A673 (cell line): ENCODE measurements at places on chromosomes 13 and 19. TPM values are rescaled to one million over a fixed set of nuclear protein-coding genes. Genes with fewer than 3 reads are reported as not detected.

GRCh38 chr13:25249001-25249543 is 38.2 kb downstream of the MTMR6 start:
- DNase-seq: peak; percentile 80

ZIC2 gene
- 285 and 305 TPM in 2 replicates for total RNA-seq

DNA sequence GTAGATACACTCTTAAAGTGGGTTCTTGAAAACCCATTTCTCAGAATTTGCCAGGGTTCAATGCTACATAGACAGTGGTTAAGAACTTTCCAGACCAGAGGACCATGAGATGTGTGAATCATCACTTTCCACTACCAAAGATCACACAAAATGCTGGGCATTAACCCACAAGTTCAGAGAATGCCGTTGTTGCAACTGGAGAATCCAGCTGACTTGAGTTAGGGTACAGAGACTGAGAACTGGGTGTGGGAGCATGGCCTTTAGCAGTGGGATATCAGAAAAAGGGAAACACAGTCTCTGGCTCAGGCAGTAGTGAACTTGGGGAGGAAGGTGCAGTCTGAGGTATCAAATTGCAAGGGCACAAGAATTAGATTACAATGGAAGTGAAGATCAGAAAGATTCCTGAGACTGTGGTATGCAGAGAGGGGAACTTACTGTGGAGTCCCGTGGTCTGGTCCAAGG is 51.5 kb upstream of the WDFY2 start:
- DNase-seq: no peak

DNA sequence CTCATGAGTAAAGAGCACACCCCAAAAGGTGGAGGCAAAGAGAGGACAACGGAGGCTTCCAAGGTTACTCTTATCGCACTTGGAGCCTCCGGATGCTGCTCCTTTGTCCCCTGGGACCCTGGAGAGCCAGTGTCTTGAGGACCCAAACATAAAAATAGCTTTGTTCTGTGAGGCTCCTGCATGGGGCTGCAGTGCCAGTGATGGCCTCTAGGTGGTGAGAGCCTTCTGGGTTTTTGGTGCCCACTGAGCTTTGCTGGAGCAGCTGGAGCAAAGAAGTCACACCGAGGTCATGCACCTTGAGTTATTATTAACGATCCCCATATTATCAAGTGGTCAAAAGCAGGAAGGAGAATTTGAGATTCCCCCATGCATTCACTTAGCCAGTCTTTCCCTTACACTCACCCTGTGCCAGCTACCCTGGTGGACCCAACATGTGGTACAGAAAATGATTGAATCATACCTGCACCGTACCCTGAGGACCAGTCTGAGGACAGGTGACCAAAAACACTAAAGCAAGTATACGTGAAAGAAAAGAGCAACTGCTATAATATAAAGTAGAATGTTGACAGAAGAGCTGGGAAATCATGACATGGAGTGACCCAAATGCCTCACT is 41.5 kb downstream of the ZNF682 start:
- DNase-seq: peak; percentile 3

ZNF66 gene
- total RNA-seq: 4.3 and 4.7 TPM in 2 replicates

HCST gene
- total RNA-seq: 4.2 and 4.5 TPM in 2 replicates

ZNF175 gene
- total RNA-seq: 10.4 and 15.1 TPM in 2 replicates

DNA sequence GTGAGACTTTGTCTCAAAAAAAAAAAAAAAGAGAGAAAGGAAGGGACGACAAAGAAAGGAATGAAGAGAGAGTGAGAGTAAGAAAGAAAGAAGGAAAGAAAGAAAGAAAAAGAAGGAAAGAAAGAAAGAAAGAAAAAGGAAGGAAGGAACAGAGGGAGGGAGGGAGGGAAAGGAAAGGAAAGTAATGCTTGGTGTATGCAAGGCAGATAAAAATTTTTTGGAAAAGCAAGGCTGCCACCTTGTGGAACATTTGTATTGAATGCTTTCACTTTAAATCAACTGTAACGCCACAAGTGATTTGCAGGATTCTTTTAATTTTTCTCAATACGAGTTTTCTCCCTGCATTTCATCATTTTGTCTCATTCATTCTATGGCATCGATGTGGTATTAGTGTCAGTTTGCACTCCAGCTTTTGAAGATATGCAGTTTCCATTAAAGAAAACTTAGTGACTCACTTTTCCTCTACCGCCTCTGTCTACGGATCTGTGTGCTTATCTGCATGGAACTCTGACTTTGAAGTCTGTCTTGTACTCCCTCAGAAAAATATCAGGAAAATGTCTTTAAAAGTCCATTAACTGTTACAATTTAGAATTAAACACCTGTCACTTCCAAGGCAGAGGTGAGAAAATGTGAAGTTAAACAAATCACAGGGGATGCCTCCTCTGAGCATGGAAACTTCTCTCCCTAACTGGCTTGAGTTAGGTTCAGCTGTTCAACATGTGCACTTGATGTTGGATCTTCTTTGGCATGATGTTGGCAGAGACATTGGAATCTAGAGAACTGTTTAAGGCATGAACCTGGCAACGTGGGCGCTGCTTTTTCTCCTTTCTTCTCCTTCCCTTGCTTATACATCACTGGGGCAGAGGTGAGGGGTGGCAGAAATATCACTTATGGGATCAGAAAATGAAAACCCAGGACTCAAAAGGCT is 20.0 kb upstream of the ZDHHC20 start:
- DNase-seq: peak; percentile 89

DNA sequence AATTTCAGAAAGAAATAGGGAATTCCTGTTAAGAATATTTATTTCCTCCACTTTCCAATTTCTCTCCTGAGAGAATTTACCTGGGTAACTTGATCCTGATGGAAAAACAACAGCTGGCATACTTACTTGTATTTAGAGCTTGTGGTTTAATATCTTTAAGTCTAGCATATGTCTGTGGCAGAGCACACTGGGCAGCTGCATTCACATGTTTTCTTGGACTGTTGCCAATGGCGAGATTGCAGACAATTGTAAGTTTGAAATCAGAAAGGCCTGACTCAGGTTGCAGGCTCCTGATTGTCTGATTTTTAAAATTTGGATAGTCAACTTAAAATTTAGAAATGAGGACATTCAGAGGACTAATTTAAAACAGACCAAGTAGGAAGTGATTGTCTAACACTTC is 66.9 kb downstream of the NHLRC3 start:
- DNase-seq: peak; percentile 24

GRCh38 chr19:32676186-32676894 is 692 bp downstream of the RGS9BP start:
- DNase-seq: no peak

CFD gene
- total RNA-seq: 1.1 and 1.4 TPM in 2 replicates

ONECUT3 gene
- not detected in 2 replicates for total RNA-seq

DNA sequence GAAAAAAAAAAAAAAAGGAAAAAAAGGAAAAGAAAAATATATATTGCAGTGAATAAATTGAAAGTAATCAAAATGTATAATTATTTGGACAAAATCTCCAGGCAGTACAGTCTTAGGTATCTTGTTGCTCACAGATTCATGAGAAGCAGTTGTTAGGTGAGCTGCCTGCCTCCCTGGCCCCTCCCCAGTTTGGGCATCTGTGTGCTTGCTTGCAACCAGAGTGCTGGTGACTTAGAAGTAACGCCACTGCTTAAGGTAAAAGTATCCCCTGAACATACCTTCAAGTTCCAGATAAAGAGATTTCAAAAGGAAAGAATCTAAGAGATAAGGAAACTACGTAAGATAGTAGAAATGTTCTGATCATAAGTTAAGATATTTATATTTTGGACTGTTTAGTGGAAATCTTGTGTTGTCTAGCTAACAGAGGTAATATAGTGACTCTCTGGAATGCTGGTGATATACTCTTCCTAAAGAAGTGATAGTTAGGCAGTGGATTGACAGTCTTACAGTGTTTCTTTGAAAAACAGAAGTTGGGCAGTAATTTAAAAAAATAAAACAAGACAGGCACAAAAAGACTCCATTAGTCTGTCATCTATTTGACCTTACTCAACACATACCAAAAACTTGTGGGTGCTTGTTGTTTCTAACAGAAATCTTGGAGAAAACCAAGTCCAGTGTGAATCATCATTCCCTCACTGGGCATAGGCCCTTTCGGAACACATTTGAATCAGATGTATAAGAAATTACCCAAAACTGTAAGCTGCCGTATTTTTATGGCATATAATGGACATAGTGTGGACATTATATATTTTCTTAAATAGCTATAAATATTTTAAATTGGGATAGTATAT is 38.3 kb upstream of the KCTD4 start:
- DNase-seq: no peak

IGFL3 gene
- total RNA-seq: not detected in 2 replicates

DNA sequence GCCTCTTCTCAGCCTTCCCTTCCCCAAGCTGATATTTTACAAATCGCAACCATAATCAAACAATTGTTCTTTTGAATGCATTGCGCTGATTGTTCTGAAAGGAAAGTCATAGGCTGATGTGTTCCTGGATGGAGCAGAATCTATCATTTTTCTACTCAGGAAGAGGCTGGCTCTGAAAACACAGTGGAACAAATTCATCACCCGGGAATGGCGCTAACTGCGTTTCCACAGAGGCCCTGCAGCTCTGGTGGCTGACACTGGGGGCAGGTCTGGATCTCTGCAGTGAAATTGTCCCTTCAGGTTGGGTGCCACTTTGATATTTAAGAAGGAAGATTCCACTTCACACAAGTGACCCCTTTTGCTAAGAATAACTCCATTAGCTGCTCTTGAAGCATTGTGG is 1060.8 kb downstream of the UQCRFS1 start:
- DNase-seq: no peak

SOX21 gene
- total RNA-seq: not detected in 2 replicates

GRCh38 chr13:46810440-46810839 is 13.5 kb upstream of the ESD start:
- no peak for DNase-seq

- DNase-seq: no peak
Observed at GRCh38 chr13:113881614-113882266, 17.9 kb upstream of the GAS6 start.

B3GNT3 gene
- not detected in 2 replicates for total RNA-seq
